Mesenteric fat pad (tissue), 1 donor: ENCODE measurements at places on chromosomes 13 and 19. TPM values are rescaled to one million over a fixed set of nuclear protein-coding genes. Genes with fewer than 3 reads are reported as not detected.

The TJP3 gene
- total RNA-seq: 0.39 TPM

DNA sequence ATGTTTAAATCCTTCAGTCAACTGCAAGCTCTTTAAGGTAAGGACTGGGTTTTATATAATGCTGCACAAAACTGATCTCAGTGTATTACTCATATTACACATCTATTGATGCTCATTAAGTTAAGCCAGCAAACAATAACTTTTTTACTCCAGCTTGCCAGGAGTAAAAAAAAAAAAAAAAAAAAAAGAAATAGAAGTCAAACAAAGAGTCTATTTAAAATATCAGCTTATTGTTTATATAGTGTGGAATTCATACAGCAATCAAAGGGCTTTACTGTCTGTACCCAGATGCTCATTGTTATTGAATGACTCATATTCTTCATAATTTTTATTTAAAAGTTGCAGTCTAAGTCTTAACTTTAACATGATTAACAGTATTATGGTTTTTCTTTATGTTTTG lies 21.8 kb upstream of the KBTBD7 start:
- DNase-seq: no peak

GRCh38 chr13:99029576-99029975 lies 51.7 kb upstream of the DOCK9 start:
- DNase-seq: no peak

DNA sequence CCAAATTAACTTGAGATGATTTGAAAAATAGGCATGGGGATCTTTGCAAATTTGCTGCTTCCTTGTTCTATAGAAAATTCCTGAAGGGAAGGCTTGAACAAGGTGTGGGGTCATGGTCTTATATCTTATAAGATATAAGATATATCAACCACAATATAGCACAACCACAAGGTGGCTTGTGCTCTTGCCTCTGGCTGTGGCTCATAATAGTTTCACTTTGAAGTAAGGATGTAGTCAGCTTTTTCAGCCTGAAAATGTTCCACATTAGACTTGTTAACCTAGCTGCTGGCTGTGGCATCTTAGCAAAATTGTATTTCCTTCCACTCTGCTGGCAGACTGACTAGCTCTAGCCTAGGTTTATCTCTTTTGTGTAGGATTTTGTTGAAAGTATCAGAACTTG lies 169.7 kb downstream of the KLF5 start:
- DNase-seq: no peak

The THAP8 gene
- total RNA-seq: 5.2 TPM

The LGI4 gene
- total RNA-seq: 7.7 TPM

The KLK11 gene
- total RNA-seq: not detected

DNA sequence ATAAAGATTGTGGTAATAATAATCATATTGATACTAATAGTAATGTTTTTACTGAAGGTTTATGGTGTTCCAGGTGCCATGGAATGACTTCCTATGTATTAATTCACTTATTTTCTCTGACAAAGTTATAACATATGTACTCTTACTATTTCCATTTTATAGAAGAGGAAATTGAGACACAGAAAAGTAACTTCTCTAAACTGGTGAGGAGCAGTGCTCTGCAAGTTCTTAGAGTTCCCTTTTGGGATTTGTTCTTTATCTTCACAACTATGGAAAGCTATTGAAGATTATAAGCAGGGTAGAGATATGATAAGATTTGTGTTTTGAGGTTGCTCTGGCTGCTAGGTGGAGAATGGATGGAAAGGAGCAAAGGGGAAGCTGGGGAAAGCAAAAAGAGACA lies 83.9 kb upstream of the OLFM4 start:
- DNase-seq: no peak

DNA sequence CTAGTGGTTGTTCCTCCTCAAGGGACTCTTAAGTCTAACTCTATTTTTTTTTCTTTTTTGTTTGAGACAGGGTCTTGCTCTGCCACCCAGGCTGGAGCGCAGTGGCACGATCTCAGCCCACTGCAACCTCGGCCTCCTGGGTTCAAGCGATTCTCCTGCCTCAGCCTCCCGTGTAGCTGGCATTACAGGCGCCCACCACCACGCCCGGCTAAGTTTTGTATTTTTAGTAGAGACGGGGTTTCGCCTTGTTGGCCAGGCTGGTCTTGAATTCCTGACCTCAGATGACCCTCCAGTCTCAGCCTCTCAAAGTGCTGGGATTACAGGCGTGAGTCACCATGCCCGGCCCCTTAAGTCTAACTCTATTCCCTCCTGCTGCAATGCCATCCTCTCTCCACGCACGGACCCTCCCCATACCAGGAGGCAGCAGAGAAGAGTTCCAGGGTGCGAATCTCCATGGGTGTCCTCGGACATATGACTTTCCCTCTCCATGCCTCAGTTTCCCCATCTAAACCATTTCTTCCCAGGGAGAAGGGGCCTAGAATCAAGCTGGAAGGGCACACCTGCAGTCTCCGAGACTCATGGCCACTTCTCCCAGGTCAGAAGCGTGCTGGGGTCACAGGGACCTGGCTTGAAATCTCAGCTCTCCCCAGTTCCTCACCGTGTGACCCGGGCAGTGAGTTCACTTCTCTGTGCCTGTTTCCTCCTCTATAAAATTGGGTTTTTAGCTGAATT lies 6.0 kb upstream of the BCL3 start:
- DNase-seq: no peak

GRCh38 chr19:45278087-45278486 lies 27.0 kb downstream of the MARK4 start:
- no peak for DNase-seq

DNA sequence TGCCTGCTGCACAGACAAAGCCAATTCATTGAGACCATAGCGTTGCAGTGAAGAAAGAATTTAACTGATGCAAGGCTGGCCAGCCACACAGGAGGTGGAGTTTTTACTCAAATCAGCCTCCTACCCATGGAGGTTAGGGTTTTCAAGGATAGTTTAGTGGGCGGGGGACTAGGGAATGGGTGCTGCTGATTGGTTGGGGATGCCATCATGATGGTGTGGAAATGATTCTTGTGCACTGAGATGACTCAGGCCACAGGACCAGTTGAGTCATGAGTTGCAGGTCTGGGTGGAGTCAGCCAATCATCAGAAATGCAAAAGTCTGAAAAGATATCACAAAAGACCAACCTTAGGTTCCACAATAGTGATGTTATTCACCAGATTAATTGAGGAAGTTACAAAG lies 359.6 kb downstream of the FOXO1 start:
- no peak for DNase-seq

The ICAM5 gene
- 1.2 TPM for total RNA-seq

- no peak for DNase-seq
These were observed 330.1 kb downstream of the SPRY2 start for GRCh38 chr13:80010846-80011245.

DNA sequence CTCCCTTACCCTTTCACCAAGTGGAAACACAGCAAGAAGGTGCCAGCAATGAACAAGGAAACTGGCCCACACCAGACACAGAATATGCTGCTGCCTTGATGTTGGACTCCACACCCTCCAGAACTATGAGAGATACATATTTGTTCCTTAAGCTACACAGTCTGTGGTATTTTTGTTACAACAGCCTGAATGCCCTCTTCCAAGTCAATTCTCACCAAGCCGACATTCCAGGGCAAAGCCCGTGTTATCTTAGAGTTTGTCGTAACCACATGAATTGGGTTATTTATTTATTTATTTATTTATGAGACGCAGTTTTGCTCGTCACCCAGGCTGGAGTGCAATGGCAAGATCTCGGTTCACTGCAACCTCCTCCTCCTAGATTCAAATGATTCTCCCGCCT lies 14.9 kb downstream of the FGF21 start:
- DNase-seq: no peak

DNA sequence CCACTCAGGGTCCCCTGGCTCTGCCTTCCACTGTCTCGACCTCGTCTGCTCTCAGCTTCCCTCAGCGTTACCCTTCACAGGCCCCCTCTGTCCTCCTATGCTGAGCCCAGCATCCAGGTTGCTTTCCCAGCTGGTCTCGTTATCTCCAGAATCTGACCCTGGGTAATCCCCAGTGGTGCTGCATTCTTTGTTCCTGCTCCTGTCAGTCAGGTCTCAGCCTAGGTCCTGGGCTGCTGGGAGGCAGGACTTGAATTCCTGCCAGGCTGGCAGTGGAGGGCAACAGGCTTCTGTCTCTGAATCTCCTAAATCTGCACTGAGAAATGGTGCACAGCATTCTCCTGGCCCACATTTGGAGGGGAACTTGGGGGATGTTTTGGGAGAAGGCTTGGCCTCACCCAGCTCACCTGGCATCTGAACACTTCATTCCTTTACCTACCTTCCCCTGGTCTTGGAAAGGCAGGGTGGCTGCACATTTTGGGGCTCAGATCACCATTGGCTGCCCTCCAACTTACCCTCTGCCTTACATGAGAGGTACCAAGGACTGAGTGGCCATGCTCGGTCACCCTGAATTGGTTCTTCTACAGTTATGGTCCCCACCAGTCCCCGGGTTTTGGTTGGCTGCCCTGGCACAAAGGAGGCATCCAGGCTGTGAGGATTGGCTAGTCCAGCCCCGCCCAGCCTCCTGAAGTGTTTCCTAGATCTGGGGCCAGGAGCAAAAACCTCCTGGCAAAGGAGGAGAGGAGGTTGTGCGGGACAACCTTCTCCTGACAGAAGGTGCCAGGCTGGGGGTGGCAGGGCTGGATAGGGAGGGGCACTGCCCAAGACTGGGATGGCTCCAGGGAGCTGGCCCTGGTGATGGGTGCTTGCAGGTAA lies at the start of gene CYP4F8:
Gene CYP4F8, plus strand, starts transcription at position 712 of the 873 bp plus-strand sequence. CDS start 399 bp downstream, outside the sequence.
- DNase-seq: no peak

The CD22 gene
- 1.3 TPM for total RNA-seq

The PSG11 gene
- total RNA-seq: not detected

The CYP2F1 gene
- not detected for total RNA-seq

The LYPD3 gene
- 3.0 TPM for total RNA-seq
